Activated CD4-positive, alpha-beta T cell treated with anti-CD3 and anti-CD28 coated beads for 4 hours (primary cell): ENCODE measurements at places on chromosomes 4 and X.

DNA sequence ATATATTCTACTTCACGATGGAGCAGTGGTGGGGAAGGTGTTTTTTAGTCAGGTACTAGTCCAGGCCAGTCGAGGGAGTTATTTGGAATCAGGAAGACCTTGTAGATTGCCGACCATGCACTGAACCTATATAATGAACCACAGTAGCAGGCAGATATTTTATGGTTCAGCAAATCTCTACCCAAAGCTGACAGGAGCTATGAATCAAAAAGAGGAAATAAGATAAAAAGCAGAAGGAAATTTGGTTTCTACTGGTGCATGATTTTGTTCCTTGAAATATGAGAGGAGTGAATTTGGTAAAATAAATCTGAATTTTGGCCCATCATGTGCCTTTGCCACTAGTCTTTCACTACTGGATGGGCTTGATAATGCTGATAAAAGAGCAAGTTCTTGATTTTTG lies 924.3 kb upstream of the DIAPH2 start:
- DNase-seq = no peak

DNA sequence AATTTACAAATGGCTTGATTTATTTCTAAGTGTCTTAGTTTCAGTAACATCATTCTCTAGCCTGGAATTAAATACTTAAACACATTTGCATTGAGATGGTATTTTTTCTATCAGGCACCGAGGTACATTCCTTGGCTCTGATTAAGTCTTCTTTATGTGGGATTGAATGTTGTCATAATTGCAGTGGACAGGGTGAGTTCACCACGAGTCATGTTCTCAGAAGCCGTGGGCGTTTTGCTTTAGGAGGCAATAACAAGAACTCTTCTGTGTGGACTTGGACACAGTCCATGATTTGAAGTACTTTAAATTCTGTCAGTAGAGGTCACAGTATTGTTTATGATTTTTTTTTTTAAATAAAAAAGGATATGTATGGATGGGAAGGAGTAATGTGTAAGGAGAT lies 57.1 kb upstream of the EFHC2 start:
- DNase-seq = peak; percentile 16

DNA sequence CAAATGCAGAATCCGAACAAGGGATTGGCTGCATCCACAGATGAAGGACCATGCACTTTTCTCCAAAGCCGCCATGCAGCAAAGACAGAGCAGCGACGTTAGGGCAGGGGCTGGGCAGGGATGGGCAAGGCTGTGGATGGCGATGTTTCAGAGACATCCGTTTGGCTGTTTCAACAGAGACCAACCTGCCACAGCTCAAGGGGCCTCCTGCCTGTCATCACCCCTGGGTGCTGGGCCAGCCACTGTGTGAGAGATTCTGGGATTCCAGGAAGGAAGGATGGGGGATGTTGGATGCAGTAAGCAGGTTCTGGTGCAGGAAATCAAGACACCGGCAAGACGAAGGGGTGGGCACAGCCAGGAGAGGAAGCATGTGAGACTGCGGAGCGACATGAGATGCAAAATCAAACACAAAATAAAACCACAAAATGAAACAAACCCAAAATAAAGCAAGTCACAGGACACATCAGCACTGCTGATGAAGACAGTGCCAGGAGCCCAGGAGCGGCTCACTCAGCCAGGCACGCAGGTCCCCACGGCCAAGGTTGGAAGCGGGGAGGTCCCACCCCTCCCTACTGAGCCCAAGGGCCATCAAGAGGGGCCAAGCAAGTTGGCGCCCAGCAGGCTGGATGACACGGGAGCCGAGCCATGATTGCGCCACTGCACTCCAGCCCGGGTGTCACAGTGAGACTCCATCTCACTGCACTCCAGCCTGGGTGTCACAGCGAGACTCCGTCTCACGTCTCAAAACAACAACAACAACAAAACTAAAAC lies 68.1 kb downstream of the FAM53A start:
- DNase-seq = no peak

GRCh38 chr4:6988016-6988715 lies 55.0 kb upstream of the TADA2B start:
- DNase-seq = no peak

DNA sequence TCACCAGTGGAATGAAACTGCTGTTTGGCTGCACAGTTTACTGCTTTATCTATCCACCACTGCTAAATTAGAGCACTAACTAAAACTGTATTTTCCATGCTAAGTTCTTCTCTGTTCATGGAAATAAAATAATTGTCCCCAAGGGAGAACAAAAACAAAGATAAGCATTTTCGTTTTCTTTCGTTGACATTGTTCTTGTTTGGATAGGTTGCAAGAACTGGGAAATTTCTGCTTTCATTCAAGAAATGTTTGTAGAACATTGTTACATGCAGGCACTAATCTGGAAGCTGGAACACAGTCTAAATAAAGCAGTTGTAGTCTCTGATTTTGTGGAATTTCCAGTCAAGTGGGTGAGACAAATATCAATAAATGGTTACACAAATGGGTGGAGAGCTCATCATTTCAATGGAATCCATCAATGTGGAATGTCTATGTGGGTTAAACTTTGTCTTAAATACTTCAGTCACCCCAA lies 5.8 kb upstream of the CXCL8 start:
- DNase-seq = no peak

DNA sequence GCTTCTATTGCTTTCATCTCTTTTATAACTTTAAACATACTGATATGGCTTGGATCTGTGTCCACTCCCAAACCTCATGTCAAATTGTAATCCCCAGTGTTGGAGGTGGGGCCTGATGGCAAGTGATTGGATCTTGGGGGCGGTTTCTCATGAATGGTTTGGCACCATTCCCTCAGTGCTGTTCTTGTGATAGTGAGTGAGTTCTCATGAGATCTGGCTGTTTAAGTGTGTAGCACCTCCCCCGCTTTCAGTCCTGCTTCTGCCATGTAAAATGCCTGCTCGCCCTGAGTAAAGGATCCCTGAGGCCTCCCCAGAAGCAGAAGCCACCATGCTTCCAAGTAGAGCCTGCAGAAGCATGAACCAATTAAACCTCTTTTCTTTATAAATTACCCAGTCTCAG lies 17.7 kb downstream of the MND1 start:
- DNase-seq = no peak

GRCh38 chrX:109643687-109644086 lies 18.7 kb upstream of the KCNE5 start:
- no peak for DNase-seq

DNA sequence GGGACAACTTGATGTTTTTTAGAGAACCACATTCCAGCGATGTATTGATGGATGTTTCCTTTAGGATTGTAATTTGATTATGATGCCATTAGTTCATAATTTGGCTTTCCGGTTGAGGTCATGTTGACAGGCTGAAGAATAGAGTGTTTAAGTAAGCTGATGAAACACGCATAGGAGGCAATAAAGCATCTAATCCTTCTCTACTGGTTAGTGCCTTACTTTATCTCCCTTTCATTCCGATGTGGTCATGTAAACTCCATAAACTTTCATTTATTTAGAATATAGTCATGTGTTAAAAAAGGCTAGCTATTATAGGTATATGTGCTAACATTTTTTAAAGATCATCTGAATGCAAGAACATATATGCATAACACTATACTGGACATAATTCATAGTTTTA lies 15.0 kb downstream of the FRMPD4 start:
- DNase-seq = no peak

DNA sequence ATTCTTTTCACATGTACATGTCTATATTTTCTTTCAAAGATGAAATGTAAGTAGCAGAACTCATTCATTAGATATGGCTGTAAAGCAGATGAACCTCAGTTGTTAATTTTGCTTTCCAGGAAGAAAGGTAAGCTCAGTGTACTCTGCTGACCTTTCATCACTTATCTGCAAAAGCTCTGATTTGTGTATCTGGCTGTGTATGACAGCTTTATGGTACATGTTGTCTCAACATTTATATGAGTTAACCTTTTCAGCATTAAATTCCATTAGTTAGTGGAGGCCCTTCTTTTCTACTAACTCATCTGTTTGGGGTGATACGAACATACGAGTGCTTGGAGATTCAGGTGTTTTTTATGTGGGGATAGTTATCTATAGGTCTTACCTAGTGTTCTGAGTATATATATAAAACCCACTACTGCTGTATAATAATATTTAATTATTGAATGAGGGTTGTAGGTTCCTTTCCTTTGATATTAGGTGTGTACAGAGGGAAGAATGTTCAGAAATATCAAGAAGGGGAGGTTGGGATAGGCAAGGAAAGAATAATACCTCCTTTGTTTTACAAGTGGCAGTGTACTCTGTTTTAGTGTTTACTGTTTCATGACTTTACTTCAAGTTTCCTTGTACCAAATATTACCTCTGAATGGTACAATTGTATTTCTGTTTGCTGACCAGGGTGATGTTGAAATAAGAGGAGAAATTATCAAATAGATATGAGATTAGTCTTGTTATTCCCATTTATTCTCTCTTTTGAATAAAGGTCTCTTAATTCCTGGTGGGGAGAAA lies 395.5 kb downstream of the ARHGAP24 start:
- DNase-seq = no peak

DNA sequence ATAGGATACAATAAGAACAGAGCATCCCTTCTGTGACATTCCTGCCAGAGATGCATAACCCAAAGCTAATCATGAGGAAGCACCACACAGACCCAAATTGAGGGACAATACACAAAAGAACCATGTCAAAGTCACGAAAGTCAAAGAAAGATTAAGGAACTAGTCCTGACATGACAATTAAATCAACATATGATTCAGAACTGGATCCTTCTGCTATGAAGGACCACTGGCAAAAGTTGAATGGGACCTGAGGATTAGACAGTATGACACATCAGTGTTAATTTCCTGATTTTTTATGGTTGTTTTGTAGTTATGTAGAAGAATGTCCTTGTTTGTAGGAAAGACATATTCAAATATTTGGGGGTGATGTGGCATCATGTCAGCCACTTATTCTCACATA lies 13.9 kb downstream of the ACOT9 start:
- DNase-seq = no peak

DNA sequence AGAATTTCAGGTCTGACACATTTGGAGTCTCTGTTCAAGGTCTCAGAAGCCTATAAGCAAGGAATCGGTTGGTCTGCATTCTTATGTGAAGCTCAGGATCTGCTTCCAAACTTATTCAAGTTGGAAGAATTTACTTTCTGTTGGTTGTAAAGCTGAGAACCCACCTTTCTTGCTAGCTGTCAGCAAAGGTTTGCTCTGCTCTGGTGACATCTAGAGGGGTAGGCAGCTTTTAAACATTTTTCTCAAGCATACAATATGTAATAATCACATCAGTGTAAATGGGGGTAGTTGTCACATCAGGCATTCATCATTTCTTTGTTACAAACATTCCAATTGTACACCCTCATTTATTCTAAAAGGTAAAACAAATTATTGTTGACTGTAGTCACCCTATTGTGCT lies 935.2 kb downstream of the TRAM1L1 start:
- no peak for DNase-seq

- DNase-seq = no peak
These were observed 53.0 kb upstream of the RASSF6 start for GRCh38 chr4:73673286-73673685.

- DNase-seq = no peak
These were observed 128.3 kb downstream of the PJA1 start for GRCh38 chrX:69036674-69037573.

DNA sequence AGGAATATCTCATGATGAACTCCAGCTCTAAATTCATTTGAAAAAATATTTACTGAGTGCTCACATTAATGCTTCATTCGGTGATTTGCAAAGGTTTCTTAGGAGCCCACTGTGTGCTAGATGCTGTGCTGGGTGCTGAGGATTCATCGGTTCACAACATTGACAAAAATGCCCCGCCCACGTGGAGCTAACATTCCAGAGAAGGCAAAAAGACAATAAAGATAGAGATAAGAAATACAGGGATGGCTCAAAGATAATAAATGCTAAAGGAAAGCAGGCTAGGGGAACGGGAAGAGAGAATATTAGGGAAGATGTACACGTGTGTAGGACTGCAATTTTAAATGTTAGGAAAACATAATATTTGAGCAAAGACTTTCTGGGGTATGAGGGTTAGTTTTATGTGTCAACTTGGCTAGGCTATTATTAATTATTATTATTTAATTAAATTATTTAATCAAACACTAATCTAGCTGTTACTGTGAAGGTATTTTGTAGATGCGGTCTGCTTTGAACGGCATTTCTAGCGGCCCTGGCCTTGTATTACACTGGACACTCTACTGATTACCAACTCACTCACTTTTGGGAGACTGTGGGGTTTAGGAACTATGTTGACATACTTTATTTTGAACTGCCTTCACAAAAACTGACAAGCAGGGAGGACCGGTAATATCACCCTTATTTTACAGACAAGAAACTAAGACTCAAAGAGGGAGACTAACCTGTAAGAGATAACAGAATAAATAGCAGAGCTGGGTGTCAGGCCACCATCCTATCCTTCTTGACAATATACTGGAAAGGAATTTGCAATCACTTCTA lies 61.9 kb upstream of the IRF2 start:
- no peak for DNase-seq

GRCh38 chr4:2822461-2823300 lies 21.0 kb upstream of the ADD1 start:
- DNase-seq = no peak

DNA sequence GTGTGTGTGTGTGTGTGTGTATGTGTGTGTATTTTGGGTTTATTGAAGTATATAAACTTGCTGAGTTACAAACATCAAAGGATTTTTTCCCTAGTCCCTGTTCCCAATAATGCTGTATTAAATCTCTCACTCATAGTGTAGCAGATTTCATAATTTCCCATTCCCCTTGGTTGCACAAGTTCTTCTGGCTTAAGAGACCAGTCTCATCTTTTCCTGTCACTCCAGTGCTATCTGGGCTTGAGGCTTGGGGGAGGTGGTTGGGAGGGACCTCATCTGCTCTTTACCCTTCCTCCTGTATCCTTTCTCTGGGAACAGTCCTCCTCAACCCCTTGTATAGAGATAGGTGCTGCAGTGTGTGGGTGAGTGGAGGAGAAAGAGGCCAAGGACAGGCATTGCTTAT lies 285.4 kb upstream of the BOD1L1 start:
- DNase-seq = no peak

GRCh38 chr4:155495572-155496293 lies 119.0 kb upstream of the MAP9 start:
- no peak for DNase-seq

DNA sequence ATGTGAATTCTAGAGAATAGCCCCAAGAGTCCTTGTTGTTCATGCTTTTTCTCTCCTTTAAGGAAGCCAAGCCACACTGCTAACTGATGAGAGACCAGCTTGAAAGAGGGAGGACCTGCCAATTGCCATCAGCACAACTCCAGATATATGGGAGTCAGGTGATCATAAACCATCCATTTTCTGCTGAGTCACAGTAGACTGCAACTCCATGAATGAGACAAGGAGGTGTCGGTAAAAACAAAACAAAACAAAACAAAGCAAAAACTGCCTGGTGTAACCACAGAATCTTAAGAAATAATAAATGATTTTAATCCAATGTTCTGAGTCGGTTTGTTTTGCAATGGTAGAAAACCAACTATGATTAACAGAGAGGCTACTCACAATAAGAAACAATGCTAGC lies 837.3 kb downstream of the PCDH7 start:
- DNase-seq = no peak

DNA sequence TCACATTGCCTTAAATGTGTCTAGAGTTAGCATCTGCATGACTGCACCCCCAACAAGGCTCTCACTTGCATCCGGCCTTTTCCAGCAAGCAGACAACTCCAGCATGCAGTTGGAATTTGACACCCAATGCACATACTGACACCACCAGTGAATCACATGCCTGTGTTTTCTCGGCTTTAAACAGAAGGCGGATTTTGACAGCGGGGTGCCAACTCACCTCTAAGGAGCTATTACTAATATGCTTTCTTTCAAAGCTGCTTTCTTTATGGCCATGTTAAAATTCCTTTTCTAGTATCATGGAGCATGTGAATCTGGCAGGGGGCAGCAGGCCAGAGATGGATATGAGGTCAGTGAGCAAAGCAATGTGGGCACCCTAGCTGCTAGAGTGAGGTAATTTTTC lies 78.0 kb upstream of the CLNK start:
- no peak for DNase-seq
